GM12891 (cell line): ENCODE measurements at places on chromosomes 6 and 20.

DNA sequence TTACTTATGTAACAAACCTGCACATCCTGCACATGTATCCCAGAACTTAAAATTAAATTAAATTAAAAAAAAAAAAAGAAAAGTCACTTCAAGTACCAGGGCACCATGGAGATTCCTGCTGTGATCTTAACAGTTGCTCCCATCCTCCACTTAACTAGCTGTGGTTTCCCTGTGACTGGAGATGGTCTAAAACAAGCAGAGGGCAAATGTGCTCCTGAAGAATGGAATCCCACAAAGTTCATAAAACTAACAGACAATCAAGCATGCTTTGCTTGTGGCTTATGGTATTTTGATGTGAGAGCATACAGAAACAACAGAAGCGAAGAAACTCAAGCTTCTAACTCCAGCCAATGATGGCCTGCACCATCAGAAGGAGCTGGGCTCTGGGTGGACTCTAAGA lies 153.6 kb upstream of the KCNK16 start:
- DNase-seq: no peak

DNA sequence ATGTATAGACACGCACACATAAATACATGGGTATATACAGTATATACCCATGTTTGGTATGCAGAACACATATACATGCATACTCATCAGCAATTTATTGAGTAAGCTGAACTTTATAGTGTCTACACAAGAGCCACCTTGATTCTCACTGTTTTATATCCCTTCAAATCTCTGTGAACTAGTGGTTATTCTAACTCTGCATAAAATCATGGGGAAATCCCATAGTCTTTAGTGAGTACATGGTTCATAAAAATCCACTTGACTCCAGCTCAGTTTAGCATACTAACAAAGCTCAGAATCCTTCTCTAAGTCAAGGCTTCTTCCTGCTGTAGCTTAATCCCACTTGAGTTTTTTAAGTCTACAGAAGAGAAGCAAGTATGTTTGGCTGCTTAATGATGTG lies 104.1 kb downstream of the THEMIS start:
- DNase-seq: no peak

- no peak for DNase-seq
These were observed 18.1 kb upstream of the ZSCAN9 start for GRCh38 chr6:28206928-28207509.

- no peak for DNase-seq
These were observed 49.6 kb upstream of the PTPRK start for GRCh38 chr6:128569732-128570679.

DNA sequence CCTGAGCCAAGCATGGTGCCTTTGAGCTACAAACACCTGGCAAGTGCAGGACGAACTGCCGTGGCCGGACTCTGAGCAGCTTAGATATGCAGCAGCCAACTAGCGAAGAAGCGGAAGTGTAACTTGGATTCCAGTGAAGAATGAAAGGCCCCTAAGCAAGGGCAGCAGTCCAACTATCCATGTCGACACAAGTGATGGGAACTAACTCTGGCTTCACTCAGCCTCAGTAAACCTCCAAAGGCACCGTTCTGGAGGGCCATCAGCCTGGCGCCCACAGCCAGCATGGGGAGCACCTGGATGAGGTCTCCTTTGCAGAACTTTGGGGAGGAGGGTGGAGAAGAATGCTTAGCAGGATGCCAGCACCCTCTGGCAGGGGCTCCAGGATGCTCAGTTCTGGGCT lies 78.4 kb upstream of the MLN start:
- no peak for DNase-seq

GRCh38 chr20:52572687-52573086 lies 381.1 kb upstream of the ZFP64 start:
- no peak for DNase-seq

- no peak for DNase-seq
These were observed 132.3 kb downstream of the RALGAPA2 start for GRCh38 chr20:20580139-20580538.

DNA sequence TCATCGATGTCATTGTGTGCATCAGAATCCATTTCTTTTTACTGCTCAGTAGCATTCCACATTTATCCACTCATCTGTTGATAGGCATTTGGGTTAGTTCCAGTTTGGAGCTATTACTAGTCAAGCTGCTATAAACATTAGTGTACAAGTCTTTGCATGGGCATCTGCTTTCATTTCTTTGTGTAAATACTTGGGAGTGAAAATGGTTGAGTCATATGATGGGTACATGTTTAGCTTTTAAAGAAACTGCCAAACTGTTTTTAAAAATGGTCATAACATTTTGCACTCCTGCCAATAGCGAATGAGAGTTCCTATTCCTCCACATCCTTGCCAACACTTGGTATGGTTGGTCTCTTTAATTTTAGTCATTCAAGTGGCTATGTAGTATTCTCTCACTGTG lies 21.2 kb upstream of the SLC22A2 start:
- DNase-seq: no peak

DNA sequence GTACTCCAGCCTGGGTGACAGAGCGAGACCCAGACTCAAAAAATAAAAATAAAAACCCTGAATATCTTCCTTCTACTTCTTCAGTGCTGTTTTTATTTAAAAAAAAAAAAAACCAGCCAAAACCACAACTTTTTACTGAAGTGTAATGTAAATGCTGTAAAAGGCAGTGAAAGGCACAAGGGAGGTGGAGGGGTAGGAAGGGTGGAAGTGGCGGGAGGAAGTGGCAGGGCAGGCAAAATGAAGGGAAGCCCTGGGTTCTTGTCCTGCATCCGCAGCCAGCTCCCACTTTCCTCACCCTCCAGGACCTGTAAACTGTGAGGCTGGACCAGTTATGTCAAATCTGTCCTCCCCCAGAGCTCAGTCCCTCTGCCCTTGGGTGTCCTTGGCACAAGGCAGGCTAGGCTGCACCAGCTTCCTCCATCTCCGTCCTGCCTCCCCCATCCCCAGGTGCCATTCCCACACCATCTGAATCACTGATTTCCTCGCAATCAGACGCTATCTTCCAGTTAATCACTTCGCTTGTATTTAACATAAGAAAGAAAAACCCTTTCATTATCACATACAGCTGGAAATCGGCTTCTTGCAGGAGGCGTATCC lies 13.7 kb upstream of the PANK2 start:
- no peak for DNase-seq

DNA sequence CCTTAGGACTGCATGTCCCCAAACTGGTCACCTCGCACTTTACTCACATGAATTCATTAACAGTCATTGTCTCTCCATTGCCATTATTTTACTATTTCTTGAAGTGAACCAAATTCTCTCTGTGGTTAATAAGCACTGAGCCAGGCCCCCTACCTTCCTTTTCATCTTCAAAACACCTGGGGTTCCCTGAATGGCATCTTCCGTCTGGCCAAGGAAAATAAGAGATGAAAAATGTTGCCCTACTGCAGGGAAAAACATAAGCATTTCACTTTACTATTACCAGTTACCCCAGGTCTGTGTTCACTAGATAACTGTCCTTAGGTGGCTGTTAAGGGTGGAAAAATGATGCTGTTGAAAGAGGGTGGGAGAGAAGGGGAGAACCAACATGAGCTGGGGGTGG lies 10.0 kb upstream of the NKX2-2 start:
- DNase-seq: no peak

DNA sequence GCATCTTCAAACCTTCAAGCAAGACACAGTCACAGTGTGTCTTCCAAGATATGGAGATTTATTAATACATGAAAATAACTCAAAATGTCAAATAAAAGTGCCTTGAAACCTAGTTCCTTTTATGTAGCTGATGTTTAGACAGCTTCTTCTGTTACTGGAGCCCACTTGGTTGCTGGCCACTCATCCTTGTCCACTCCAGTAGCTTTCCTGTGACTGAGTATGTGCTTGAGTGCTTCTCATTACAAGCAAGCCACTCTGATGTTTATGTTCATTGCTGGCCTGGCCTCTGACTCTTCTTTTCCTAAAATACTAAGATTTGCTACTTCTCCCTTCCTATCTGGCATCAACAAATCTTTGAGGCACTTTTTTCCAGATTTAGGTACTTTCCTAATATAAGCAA lies 545.2 kb upstream of the MAN1A1 start:
- DNase-seq: no peak

DNA sequence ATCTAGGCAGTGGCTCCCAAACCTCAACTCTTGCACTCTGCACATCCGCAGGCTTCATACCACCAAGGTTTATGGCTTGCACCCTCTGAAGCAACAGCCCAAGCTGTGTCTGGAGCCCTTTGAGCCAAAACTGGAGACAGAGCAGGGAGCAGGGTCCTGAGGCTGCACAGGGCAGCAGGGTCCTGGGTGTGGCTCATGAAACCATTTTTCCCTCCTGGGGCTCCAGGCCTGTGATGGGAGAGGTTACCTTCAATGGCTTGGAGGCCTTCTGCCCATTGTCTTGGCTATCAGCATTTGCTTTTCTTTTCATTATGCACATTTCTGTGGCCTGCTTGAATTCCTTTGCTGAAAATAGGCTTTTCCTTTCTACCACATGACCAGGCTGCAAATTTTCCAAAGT lies 6.3 kb upstream of the FAM184A start:
- no peak for DNase-seq

DNA sequence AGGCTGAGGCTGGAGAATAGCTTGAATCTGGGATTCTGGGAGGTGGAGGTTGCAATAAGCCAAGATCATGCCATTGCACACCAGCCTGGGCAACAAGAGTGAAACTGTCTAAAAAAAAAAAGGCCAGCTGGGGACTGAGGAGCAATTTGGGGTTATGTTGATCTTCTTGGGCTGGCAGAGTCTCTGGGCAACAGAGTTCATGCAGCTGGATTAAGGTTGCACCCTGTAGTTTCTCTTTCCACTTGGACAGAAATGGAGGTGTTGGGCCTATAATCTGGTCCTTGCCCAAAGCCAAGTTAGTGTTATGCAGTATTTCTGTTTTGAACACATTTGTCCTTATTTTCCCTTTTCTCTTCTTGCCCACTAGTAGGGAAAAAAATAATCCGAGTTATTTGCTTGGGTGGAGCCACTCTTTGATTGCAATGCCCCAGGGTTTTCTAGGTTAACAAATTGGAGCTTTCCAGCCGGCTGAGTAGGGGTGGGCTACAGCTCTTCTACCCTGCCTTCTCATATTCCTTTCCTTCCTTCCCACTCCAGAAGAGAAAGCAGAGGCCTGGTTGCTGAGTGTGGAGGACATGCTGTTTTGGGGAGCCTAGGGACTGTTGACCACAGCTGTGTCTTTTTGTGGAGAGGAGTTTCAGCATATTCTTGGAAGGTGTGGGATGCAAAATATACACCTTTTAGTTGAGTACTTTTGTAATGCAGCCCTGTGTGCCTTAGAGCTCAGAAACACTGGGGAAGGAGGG lies 213.9 kb downstream of the SOX4 start:
- DNase-seq: no peak

DNA sequence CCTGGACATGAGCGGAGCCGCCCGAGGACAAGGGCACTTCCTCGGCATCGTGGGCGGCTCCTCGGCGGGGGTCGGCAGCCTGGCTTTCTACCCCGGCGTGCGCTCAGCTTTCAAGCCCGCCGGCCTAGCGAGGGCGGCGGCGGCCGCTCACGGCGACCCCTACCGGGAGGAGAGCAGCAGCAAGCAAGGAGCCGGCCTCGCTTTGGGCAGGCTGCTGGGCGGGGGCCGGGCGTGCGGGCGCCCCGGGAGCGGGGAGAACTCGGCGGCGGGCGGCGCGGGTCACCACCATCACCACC lies 6.7 kb downstream of the PRDM13 start:
- peak; percentile 60 for DNase-seq

GRCh38 chr6:117487821-117488220 lies 5.3 kb downstream of the DCBLD1 start:
- DNase-seq: no peak

GRCh38 chr20:48490961-48491831 lies 336.6 kb downstream of the PREX1 start:
- DNase-seq: no peak

- no peak for DNase-seq
These were observed 694.9 kb upstream of the ID4 start for GRCh38 chr6:19142275-19142674.

DNA sequence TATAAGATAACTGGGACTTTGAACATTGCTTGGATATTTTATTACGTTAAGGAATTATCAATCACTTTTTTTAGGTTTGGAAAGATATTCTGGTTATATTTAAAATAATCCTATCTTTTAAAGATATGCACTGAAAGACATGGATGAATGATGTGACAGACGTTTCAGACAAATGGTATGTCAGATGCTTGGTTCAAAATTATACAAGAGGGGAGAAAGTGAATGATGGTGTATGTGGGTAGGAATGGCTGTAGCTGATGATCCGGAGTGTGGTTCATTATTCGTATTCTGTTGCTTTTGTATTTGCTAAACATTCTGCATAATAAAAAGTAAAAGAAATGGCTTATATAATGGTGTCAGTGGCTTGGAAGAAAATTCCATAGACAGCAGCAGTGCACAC lies 51.0 kb upstream of the SNRPB2 start:
- DNase-seq: no peak

DNA sequence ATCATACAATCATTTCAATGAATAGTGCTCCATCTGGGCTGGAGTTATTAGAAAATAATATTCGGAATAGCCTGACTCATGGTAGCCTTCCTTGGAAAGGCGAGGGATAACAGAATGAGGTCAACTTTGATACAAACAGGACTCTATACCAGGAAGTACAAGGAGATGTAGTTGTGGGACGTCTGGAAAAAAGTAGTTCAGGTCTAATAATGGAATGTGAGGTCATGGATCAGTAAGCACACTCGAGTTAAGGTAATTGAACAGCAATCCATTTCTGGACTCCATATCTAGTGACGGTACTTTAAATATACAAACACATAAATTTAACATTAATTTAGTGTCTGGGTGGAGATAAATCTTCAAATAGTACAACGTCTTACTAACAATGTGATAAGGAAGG lies 1204.0 kb upstream of the ADGRB3 start:
- no peak for DNase-seq

- no peak for DNase-seq
These were observed 5.9 kb upstream of the PAQR8 start for GRCh38 chr6:52356017-52356416.

- DNase-seq: no peak
These were observed 1.7 kb downstream of the NR2E1 start for GRCh38 chr6:108167449-108168089.

GRCh38 chr20:9884061-9884460 lies 45.2 kb upstream of the PAK5 start:
- no peak for DNase-seq

GRCh38 chr6:20542927-20543602 lies 8.8 kb downstream of the CDKAL1 start:
- no peak for DNase-seq

GRCh38 chr6:120826253-120826652 lies 508.0 kb downstream of the TBC1D32 start:
- DNase-seq: peak; percentile 3

DNA sequence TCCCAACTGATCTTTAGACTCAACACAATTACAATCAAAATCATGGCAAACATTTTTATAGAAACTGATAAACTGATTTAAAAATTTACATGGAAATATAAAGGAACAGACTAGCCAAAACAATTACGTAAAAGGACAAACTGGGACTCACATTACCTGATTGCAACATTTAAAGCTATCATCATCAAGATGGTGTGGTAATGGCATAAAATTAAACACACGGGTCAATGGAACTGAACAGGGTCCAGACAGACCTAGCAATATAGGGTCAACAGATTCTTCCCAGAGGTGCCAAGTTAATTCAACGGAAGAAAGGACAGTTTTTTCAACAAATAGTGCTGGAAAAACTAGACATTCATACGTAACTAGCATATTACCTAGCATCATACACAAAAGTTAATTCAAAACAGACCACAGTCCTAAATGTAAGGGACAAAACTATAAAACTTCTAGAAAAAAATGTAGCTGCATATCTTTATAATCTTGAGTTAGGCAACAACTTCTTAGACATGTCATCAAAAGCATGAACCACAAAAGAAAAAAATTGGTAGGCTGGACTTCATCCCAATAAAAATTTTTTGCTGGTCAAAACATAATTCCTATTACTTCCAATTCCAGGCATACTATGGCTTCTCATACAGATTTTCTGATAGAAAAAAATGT lies 147.4 kb upstream of the BEND6 start:
- no peak for DNase-seq
